Epithelial cell of proximal tubule (primary cell): ENCODE measurements at places on chromosomes 5 and 9. TPM values are rescaled to one million over a fixed set of nuclear protein-coding genes. Genes with fewer than 3 reads are reported as not detected.

The LECT2 gene
- not detected in 2 replicates for total RNA-seq

The PLCXD3 gene
- total RNA-seq = 0.07 and 0.46 TPM in 2 replicates

The EIF4E1B gene
- not detected in 2 replicates for total RNA-seq

The ZCCHC7 gene
- total RNA-seq = 8.8 and 13.3 TPM in 2 replicates

The IRX4 gene
- total RNA-seq = 0.72 TPM in 1 of 2 replicates, not detected in the other

The FOXD4L6 gene
- total RNA-seq = not detected in 2 replicates

The TRIM7 gene
- total RNA-seq = 2.7 and 14.6 TPM in 2 replicates

The QRFP gene
- not detected in 2 replicates for total RNA-seq

The TAS2R1 gene
- not detected in 2 replicates for total RNA-seq

The C5orf58 gene
- not detected in 2 replicates for total RNA-seq

The C7 gene
- total RNA-seq = not detected in 2 replicates

The SLCO6A1 gene
- total RNA-seq = not detected in 2 replicates

The ARID3C gene
- not detected in 2 replicates for total RNA-seq

The TRIP13 gene
- 66.7 and 99.9 TPM in 2 replicates for total RNA-seq

The LAMC3 gene
- 0.14 and 0.29 TPM in 2 replicates for total RNA-seq

The XRCC4 gene
- total RNA-seq = 10.9 and 16.4 TPM in 2 replicates

The SVEP1 gene
- total RNA-seq = 0.29 and 0.35 TPM in 2 replicates

The MINAR2 gene
- total RNA-seq = not detected in 2 replicates

The CENPK gene
- total RNA-seq = 23.6 and 31.8 TPM in 2 replicates

The OR1Q1 gene
- not detected in 2 replicates for total RNA-seq

The CTNND2 gene
- 0.12 TPM in 1 of 2 replicates, not detected in the other for total RNA-seq

The IL11RA gene
- 1.8 and 4.7 TPM in 2 replicates for total RNA-seq

The SPOCK1 gene
- 6.4 and 31.4 TPM in 2 replicates for total RNA-seq

The PCDHB10 gene
- under 0.01 TPM in 1 of 2 replicates, not detected in the other for total RNA-seq

The HMGCS1 gene
- total RNA-seq = 34.4 and 98.4 TPM in 2 replicates

The SLC25A2 gene
- 0.29 TPM in 1 of 2 replicates, not detected in the other for total RNA-seq

The SPINK5 gene
- total RNA-seq = not detected in 2 replicates

The ZNG1A gene
- total RNA-seq = 24.5 and 48.7 TPM in 2 replicates

The SPINK1 gene
- total RNA-seq = 0.29 and 3.8 TPM in 2 replicates

The KCTD16 gene
- 0.06 and 0.14 TPM in 2 replicates for total RNA-seq

The TNPO1 gene
- 68.1 and 128 TPM in 2 replicates for total RNA-seq

The PCDH1 gene
- 9.6 and 17.4 TPM in 2 replicates for total RNA-seq

The COQ4 gene
- total RNA-seq = 54.2 and 68.8 TPM in 2 replicates

The CWC27 gene
- total RNA-seq = 13.5 and 17.6 TPM in 2 replicates

The GBGT1 gene
- total RNA-seq = 9.8 and 10.0 TPM in 2 replicates

The TICAM2 gene
- total RNA-seq = 1.2 and 1.7 TPM in 2 replicates
